ENCODE measurements at places on chromosomes 2 and 18.
A peak's percentile ranks its signal among the peaks of the same experiment; 100 is the strongest.

DNA sequence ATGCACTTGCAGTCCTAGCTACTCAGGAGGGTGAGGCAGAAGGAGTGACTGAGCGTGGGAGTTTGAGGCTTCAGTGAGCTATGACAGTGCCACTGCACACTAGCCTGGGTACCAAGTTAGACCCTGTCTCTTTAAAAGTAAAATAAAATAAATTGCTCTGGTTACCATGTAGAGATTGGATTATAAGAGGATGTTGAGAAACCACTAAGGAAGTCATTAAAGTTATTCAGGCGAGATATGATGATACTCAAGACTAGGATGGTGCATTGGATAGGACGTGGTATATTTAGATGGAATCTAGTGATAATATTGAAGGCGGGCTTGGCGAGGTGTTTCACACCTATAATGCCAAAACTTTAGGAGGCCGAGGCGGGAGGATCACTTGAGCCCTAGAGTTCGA is 50.6 kb downstream of the BMPR2 start:
- no peak overlapping the region for H3K27ac ChIP-seq
- no peaks in the 10 kb centered on the region for H3K36me3 ChIP-seq
- H3K4me1 ChIP-seq, result no peaks in the 10 kb centered on the region
- DNase-seq, result no peak
- H3K27me3 ChIP-seq, result no peaks in the 10 kb centered on the region

- H3K4me3 ChIP-seq, result no peak overlapping the region
- no peaks in the 10 kb centered on the region for H3K4me1 ChIP-seq
- H3K36me3 ChIP-seq, result no peaks in the 10 kb centered on the region
- H3K27ac ChIP-seq, result no peak overlapping the region
- no peak for DNase-seq
- no peaks in the 10 kb centered on the region for H3K27me3 ChIP-seq
Observed at GRCh38 chr2:59389240-59389639, 1148.1 kb upstream of the FANCL start.

- no peak overlapping the region for H3K27ac ChIP-seq
- DNase-seq, result no peak
- no peaks in the 10 kb centered on the region for H3K36me3 ChIP-seq
Observed at GRCh38 chr2:84160453-84160852, 298.6 kb downstream of the SUCLG1 start.

DNA sequence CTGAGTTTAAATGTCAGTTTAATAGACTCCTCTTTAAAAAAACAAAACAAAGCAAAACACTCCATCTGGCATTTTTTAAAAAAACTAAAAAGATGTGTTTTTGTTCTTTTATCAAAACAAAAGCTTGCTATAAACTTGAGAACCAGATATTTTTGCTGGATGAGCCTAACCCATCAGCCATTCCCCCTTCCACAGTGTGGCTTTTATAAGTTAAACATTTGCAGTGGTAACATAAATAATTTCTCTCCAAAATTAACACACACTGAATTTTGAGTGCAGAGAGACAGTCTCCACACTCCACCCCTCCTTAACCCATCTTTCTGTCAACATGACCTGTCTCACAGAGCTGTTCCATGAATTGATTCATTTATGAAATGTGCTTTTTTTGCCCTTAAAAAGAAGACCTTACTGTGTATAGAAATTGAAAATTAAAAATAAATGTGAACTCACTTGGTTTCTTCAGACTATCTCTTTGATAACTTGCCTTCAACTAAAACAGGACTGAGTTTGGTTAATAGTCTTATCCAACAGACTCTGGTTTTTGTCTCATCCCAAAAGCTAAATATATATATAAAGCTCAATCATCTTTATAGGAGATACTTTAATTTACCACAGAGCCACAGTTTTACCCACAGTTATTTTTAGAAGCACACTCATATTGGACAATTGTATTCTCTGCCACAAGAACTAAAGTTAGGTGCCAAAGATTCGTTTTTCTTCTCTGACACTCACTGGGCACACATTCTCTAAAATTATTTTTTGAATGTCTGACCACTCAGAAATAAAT is 64.8 kb upstream of the STK39 start:
- no peak overlapping the region for H3K27ac ChIP-seq
- H3K4me3 ChIP-seq, result no peak overlapping the region
- no peaks in the 10 kb centered on the region for H3K4me1 ChIP-seq
- peaks cover 2% of the 10 kb centered on the region for H3K27me3 ChIP-seq
- no peak for DNase-seq

- H3K36me3 ChIP-seq, result peaks cover 25% of the 10 kb centered on the region
- H3K4me1 ChIP-seq, result peaks cover 21% of the 10 kb centered on the region
- no peak overlapping the region for H3K27ac ChIP-seq
- no peak for DNase-seq
- no peak overlapping the region for H3K4me3 ChIP-seq
Observed at GRCh38 chr2:86082756-86083155, 22.9 kb downstream of the POLR1A start.

- peaks cover 73% of the 10 kb centered on the region for H3K4me1 ChIP-seq
- peaks cover 21% of the 10 kb centered on the region for H3K36me3 ChIP-seq
- H3K27me3 ChIP-seq, result no peaks in the 10 kb centered on the region
- no peak for DNase-seq
Observed at GRCh38 chr2:234491281-234491680, 5.6 kb downstream of the ARL4C start.

DNA sequence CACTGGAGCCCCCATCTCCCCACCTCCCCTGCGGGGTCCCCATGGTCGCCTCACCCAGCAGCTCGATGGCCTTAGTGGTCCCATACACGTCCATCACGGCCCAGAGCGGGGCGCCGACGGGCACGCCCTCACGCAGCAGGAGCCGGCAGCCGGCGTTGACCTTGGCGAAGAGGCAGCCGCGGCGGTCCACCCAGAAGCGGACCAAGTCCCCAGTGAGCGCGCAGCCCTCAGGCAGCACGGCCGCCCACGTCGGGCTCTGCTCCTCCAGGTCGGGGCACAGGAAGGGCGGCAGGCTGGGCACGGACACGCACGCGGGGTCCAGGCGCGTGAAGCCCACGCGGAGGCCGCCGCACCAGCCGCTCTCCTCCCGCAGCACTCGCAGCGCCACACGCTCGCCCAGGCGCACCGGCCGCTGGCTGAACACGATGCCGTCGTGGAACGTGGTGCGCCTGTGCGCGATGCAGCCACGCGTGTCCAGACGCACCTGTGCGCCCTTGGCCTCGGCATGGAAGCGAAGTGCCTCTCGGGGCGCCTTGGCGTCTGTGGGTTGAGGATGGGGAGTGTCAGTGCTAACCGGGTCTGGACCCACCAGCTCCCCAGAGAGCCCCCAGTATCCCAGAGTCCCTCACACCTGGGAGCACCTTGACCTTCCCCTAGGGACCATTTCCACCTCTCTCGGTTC is 4.6 kb downstream of the NEURL3 start:
- H3K27me3 ChIP-seq, result no peaks in the 10 kb centered on the region
- DNase-seq, result no peak
- no peak overlapping the region for H3K4me3 ChIP-seq
- no peak overlapping the region for H3K27ac ChIP-seq
- no peaks in the 10 kb centered on the region for H3K36me3 ChIP-seq
- peaks cover 12% of the 10 kb centered on the region for H3K4me1 ChIP-seq

GRCh38 chr2:96685577-96686459 is 43.3 kb downstream of the FER1L5 start:
- H3K4me1 ChIP-seq, result no peaks in the 10 kb centered on the region
- no peak overlapping the region for H3K27ac ChIP-seq
- no peaks in the 10 kb centered on the region for H3K27me3 ChIP-seq
- H3K4me3 ChIP-seq, result no peak overlapping the region

DNA sequence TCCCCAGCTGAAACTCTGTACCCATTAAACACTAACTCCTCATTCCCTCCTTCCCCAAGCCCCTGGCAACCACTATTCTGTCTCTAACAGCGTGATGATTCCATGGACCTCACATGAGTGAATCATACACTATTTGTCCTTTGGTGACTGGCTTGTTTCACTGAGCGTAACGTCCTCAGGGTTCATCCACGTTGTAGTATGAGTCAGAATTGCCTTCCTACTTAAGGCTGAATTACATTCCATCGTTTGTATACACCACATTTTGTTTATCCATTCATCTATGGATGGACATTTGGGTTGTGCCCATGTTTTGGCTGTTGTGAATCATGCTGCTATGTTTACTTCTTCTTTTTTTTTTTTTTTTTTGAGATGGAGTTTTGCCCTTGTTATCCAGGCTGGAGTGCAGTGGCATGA is 19.6 kb upstream of the CABLES1 start:
- H3K4me3 ChIP-seq, result no peak overlapping the region
- H3K36me3 ChIP-seq, result no peaks in the 10 kb centered on the region
- no peak overlapping the region for H3K27ac ChIP-seq
- no peaks in the 10 kb centered on the region for H3K27me3 ChIP-seq
- no peak for DNase-seq

DNA sequence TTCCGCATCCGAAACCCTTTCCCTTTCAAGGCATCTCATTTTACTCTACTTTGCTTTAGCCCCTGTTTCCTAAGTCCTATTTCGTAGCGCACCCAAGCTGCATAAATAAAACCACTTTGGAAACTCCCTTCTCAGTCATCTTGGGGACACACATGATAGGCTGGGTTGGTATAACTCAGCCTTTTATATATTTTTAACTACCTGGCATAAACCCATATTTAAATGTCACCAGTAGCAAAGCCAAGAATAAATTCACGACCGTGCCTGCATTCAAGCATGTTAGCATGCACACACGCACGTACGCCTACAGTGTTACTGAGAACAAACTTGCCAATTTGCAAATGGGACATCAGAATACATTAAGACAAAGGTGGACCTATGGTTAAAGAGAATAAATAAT is 564.7 kb upstream of the PIK3C3 start:
- H3K27me3 ChIP-seq, result no peaks in the 10 kb centered on the region
- no peak overlapping the region for H3K27ac ChIP-seq
- no peak for DNase-seq
- H3K4me3 ChIP-seq, result no peak overlapping the region

DNA sequence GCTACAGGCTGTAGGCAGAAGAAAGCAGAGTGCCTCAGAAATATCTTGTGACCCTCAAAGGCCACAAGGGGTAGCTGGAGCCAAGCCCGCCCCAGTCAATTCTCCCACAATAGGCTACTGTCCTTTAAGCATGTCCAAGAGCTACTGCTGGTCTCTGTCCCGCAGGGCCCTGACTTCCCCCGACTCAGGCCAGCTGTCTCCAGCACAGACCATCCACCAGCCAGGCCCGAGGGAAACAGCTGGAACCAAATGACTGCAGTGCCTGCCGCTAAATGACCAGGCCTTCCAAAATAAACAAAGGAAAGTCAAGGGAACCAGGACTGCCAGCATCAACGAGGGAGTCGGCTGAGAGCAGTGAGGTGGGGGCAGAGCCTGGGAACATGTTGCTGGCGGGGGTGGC is 36.7 kb downstream of the MCFD2 start:
- no peak overlapping the region for H3K27ac ChIP-seq
- no peak overlapping the region for H3K4me3 ChIP-seq
- no peaks in the 10 kb centered on the region for H3K36me3 ChIP-seq
- no peak for DNase-seq
- H3K4me1 ChIP-seq, result no peaks in the 10 kb centered on the region
- no peaks in the 10 kb centered on the region for H3K27me3 ChIP-seq

DNA sequence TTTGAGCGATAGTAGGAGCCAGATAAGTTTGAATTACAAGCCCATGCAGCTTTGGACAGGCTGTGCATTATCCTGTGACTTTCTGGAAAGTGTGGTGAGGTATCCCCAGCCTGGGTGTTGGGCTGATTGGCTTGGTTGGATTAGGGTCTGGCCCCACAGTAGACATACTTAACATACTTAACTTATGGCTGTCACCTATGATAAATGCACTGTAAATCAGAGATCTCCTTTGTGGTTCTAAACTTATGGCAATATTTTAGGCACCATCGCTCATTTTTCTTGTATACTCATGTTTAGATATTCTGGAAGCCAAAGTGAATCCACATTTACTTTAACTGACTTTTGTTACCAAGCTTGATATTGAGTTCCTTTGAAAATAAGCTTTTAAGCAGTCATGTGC is 54.8 kb downstream of the SPTBN1 start:
- H3K27me3 ChIP-seq, result peaks cover 4% of the 10 kb centered on the region
- no peak overlapping the region for H3K4me3 ChIP-seq

- H3K27me3 ChIP-seq, result peaks cover 3% of the 10 kb centered on the region
- DNase-seq, result no peak
- H3K27ac ChIP-seq, result peak overlapping the region; percentile 68
- H3K36me3 ChIP-seq, result no peaks in the 10 kb centered on the region
Observed at GRCh38 chr2:231960810-231961348, 634 bp upstream of the DIS3L2 start.

DNA sequence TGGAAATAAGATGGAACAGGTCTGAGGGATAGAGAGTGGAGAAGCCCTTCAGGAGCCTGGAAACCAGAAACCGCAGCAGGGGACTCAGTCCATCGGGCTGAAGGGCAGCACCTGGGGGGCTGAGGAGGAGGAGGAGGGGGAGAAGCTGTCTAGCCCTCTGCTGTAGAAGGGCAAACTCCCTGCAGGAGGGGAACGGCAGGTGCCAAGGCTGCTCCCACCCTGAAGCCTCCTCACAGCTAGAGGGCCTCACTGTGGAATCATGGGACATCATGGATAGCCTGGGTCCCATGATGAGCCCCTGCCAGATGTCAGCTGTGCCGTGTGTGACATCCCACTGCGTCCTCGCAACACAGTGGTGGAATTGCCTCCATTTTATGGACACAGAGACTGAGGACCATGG is 435 bp downstream of the MYO7B start:
- H3K4me3 ChIP-seq, result no peak overlapping the region
- H3K27me3 ChIP-seq, result peaks cover 6% of the 10 kb centered on the region
- H3K27ac ChIP-seq, result no peak overlapping the region
- no peaks in the 10 kb centered on the region for H3K36me3 ChIP-seq
- no peak for DNase-seq
- H3K4me1 ChIP-seq, result no peaks in the 10 kb centered on the region

DNA sequence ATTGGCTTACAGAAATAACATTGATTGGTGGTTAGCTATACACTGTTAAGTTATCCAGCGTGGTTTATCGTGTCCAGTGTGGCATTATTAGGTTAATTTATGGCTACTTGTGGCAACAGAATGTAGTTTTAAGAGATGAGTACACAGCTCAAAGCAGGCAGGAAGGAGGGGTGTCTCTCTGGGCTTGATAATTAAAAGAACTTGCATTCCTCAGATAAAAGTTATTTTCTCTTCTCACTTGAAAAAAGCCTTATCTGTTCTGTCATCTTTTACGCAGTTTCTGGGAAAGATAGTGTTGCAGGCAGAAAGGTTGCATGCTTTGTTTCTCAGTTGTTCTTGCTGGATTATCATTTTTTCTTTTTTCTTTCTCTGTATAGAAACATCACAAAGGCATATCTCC is 154.4 kb upstream of the COL3A1 start:
- H3K4me3 ChIP-seq, result no peak overlapping the region
- H3K27ac ChIP-seq, result no peak overlapping the region
- no peaks in the 10 kb centered on the region for H3K36me3 ChIP-seq

DNA sequence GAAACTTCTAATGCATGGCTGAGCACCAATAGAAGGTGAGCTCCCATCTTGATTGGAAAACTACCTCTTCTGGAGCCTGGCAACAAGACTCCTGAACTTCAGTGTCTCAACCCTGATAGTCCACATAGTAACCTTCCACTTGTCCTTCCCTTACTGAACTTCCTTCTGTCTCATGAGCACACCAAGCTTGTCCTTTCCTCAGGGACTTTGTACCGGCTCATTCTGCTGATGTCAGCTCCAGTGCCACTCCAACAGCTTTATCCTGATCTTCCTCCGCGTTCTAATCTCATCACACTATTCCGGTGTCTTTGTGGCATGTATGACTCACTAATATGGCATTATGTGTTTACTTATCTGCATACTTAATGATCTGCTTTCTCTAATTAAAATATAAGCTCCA is 862.0 kb upstream of the ID2 start:
- no peak overlapping the region for H3K27ac ChIP-seq
- no peaks in the 10 kb centered on the region for H3K4me1 ChIP-seq
- no peak overlapping the region for H3K4me3 ChIP-seq
- H3K27me3 ChIP-seq, result peaks cover 8% of the 10 kb centered on the region
- H3K36me3 ChIP-seq, result no peaks in the 10 kb centered on the region

GRCh38 chr2:85132397-85132796 is 795 bp upstream of the TCF7L1 start:
- peaks cover 24% of the 10 kb centered on the region for H3K27me3 ChIP-seq
- DNase-seq, result no peak
- no peak overlapping the region for H3K27ac ChIP-seq

Measured in CD4-positive, CD25-positive, alpha-beta regulatory T cell (primary cell).